ENCODE measurements at places on chromosomes 7 and 10. TPM values are rescaled to one million over a fixed set of nuclear protein-coding genes. Genes with fewer than 3 reads are reported as not detected.

The GPR37 gene
- total RNA-seq = not detected

The CCDC146 gene
- 11.9 TPM for total RNA-seq

GRCh38 chr7:50315739-50316671 lies 11.5 kb downstream of the IKZF1 start:
- DNase-seq = no peak

DNA sequence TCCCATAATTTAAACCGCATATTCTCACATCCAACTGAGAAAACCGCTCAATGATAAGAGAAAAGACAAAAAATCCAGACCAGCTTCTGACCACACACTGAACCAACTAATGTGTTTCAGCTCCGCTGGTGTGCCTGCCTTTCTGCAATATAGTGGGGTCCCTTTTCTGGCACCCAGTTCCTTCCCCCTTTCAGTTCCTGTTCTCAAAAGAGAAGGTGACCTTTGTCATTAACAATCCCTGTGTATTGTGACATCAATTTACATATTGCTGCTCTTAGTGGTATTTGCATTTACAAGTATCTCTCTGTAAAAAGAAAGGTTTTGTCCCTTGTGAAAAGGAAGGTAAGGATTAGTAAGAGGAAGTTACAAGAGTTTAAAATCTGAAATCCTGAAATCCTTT lies 1.4 kb downstream of the PPP1R17 start:
- no peak for DNase-seq

DNA sequence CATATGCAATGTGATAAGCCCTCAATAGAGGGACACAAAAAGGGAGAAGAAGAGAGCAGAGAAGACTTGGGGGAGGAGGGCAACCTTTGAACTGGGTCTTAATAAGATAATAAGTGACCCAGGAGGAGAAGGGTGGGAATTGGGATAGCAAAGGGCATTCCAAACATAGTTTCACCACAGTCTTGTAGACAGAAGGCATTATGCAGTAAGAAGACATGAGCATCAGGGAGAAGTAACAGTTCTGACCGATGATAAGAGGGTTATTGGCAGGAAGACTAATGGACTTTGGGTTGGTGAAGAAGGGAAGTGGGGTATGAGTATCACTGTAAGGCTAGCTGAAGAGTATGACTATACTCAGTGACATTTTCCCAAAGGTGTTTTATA lies 63.6 kb downstream of the TES start:
- DNase-seq = no peak

DNA sequence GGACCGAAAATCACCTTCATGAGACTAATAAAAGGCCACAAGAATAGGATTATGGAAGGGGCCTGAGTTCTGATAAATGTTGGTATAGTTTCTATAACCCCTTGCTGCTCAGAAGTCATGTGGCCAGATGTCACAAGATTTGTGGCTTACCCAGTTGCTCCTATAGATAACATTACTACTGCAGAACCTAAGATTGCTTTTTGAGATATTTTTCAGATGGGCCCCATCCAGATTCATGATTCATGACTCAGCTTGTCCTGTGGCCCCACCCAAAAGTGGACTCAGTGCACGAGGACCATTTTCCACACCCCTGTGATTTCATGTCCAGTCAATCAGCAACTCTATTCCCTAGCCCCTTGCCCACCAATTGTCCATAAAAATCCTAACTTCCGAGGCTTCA lies 209.0 kb downstream of the ACTR3B start:
- DNase-seq = no peak

DNA sequence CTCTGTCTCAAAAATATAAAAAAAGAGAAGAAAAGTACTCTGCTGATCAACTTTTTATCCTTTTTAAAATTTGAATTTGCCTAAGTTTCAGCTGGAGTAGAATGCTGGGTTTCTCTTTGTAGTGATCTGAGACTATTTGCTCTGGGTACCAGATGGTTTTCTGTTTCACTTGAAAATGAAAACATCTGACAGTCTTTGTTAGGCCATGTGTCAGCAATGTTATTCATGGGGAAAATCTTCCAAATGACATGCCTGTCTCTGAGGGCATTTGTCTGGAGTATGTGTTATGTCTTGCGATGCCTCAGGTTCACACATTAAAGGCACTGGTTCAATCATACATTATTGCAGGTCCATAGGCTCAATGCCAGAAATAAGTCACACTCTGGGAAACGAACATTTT lies 175.3 kb upstream of the TMEM229A start:
- DNase-seq = no peak

- DNase-seq = no peak
Measured at GRCh38 chr7:17661982-17662585, 278.2 kb downstream of the SNX13 start.

The IFIT1B gene
- not detected for total RNA-seq

DNA sequence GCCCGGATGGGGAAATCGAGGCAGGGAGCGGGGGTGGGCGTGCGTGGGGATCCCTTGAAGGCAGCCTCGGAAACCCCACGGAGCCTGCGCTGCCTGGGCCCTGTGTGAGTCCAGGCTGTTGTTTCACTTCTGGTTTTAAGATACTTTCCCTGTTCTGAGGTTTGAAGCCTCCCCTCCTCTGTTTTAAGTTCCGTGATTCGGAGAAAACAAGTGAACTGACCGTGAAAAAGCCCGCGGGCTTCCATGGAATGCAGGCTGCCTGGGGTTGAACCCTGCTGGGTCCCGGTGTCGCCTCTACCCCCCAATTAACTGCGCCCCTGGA lies 401 bp downstream of the LRRC27 start:
- DNase-seq = no peak

The SNCG gene
- not detected for total RNA-seq

DNA sequence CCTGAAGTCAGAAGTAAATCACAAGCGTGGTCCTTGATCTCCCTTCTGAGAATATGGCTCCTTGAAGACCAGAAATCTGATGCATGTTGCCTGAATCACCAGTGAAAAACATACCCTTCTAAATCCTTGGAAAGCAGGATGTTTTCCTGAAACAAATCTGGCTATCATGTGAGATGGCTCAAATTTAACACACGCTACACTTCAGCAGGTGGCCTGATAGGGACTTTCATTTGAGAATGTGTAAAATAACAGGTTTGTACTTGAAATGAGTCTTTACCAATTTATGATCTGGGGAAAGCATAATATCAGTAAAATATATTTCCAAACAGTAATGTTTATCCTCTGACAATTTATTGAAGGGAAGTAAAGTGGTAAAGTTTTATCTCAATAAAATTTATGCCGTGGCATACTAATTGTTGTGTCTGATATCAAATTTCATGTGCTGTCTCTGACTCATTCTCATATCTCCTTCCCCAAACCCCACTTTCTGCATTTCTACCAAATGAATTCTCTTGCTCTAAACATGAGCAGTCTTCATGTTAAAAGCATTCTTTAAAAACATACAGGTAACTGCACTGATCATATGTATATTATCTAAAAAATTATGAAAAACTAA lies 17.4 kb downstream of the CYP3A4 start:
- no peak for DNase-seq

The CYP2E1 gene
- total RNA-seq = 2.0 TPM

DNA sequence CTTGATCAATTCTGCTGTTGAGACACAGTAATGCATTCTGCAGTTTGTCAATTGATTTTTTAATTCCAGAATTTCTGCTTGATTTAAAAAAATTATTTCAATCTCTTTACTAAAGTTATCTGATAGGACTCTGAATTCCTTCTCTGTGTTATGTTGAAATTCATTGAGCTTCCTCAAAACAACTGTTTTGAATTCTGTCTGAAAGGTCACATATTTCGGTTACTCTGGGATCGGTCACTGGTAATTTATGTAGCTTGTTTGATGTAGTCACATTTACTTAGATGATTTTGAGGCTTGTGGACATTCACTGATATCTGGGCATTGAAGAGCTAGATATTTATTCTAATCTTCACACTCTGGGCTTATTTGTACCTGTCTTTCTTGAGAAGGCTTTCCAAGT lies 67.2 kb upstream of the NME8 start:
- DNase-seq = no peak

DNA sequence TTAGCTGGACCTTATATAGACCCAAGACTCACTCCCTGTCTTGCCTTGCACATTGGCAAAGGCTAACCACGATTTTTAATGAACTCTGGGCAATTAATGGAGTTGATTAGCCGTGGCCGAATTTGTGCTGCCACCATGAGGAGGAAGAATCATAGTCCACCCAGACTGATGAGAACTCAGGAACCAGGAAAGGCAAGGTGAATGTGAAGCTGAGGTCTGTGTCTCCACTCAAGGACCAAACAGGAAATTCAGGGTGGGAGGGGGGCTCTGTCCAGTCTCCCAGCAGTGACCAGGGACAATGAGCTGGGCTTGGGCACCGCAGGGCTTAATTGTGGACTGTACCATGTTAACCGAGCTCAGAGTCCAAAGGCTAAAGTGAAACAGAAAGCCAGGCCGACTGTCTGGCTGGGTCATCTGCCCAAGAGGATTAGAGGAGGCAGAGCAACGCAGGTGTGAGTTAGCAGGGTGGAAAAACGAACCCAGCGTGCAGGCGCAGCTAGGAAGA lies 127.0 kb upstream of the JCAD start:
- no peak for DNase-seq

DNA sequence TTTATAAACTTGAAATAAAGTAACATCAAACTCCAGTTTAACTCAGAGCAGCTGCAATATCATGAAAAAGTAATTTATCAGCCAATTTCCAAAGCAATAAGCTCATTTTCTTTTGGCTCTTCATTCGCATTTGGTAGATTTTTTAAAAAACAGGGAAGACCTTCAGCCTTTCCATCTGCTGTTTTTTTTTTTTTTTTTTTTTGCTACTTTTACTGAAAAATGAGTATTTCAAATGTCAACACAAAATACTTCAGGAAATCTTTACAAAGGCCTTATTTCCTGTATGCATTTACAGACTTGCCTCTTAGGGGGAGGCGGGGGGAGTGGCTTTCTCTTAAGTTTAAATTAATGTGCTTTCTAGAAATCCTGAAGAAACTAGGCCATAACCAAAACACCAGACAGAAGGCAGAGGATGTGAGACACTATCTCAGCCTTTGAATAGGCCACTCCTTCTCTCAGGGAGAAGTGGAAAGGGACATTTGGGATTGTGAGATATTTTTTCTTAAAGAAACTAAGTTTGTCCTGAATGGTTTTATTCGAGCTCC lies 91.8 kb downstream of the COL28A1 start:
- peak; percentile 13 for DNase-seq

The PHYH gene
- total RNA-seq = 13.2 TPM

DNA sequence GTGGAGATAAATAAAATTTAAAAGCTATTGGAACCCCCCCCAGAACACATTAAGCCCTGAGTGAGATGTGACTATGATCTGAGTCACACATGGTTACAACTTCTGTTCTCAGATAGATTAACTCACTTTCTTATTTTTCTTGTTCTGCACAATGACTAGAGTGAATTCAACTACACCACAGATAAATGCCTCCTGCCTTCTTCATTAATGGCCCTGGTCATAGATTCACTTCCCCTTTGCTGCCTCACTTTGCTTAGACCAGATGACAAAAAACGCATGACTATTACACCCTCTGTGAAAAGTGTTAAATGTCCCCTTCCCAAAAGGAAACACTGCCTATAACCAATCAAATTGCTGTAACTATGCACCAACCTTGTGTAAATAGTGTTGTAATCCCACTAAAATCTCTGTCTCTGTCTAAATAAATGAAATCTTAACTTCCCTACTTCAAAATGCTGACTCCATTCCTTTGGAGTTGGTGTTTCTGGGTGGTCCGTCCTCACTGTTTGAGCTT lies 49.4 kb downstream of the AKR1D1 start:
- DNase-seq = no peak

DNA sequence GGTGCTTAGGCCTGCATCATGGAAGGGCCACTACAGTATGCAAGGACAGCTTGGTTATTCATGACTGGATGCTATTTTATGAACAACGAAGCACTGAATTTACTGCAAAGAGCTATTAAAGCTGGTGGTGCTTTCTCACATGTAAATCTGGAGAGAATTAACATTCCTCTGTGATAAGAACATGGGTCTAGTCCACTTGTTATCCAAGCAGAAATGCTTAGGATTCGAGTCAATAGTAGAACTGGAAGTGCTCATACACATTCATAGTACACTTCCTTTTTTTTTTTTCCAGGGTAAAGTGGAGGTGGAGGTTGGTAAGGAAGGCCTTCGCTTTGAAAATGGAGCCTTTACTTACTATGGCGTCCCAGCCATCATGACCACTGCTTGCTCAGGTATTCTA lies 35.0 kb downstream of the CNNM1 start:
- no peak for DNase-seq

GRCh38 chr10:90288391-90288933 lies 569.4 kb downstream of the HTR7 start:
- DNase-seq = no peak

- DNase-seq = no peak
Measured at GRCh38 chr10:98287321-98287720, 19.3 kb upstream of the LOXL4 start.

DNA sequence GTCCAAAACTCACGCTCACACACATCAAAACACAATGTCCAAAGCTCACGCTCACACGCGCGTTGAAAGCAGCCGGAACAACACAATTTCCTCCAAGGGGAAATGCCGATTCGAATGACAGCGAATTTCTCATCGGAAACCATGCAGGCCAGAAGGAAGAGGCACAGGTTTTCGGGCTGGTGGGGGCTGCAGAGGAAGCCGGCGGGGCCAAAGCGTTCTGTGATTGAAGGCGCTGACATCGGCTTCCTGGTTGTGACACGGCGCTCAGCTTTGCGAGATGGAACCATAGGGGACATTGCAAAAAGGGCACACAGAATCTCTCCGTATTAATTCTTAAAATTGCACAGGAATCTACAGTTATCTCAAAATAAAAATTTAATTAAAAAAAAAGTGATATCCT lies 61.3 kb downstream of the FOXL3 start:
- DNase-seq = peak; percentile 76

DNA sequence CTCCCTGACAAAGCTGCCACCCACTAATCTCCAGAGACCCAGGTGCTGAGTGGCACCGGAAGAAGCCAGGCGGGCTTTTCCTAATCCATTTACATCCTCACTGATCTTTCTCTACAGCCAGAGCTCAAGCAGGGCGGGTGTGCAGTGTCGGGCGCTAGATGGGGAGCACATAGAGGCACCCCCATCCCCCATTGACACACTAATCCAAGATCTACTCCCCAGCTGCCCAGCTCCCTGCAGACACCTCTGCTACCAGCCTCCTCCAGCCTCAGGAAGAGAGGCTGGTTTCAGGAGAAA lies 22.2 kb downstream of the FRMPD2 start:
- no peak for DNase-seq

DNA sequence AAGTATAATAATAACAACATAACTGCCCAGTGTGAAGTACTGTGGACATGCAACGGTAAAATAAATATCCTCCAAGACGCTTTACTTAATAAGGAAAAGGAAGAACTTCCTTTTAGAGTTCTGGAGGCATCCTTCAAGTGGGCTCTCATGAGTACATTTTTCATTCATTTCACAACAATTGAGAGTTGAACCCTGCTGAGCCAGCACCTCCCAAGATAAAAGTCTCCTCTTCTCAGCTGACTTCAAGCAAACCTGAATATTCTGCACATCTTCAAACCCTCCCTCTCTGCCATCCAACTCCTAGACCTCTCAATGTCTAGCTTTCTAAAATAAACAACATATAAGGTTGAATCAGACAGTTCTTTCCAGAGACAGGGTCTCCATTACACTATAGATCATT lies 7.5 kb downstream of the CCDC71L start:
- DNase-seq = no peak

GRCh38 chr7:55138663-55139062 lies 119.8 kb downstream of the EGFR start:
- DNase-seq = no peak

GRCh38 chr10:111084366-111085255 lies 7.8 kb downstream of the ADRA2A start:
- no peak for DNase-seq

The LAMB1 gene
- total RNA-seq = not detected

The HKDC1 gene
- 4.1 TPM for total RNA-seq

Data from naive thymus-derived CD4-positive, alpha-beta T cell (primary cell).